Stimulated activated CD8-positive, alpha-beta memory T cell treated with anti-CD3 and anti-CD28 coated beads, Interleukin-4, amount 100 ng/mL, for 1 hour (primary cell): ENCODE measurements at places on chromosomes 16 and 17.

GRCh38 chr16:86063760-86064405 lies 164.9 kb downstream of the IRF8 start:
- no peak for DNase-seq

DNA sequence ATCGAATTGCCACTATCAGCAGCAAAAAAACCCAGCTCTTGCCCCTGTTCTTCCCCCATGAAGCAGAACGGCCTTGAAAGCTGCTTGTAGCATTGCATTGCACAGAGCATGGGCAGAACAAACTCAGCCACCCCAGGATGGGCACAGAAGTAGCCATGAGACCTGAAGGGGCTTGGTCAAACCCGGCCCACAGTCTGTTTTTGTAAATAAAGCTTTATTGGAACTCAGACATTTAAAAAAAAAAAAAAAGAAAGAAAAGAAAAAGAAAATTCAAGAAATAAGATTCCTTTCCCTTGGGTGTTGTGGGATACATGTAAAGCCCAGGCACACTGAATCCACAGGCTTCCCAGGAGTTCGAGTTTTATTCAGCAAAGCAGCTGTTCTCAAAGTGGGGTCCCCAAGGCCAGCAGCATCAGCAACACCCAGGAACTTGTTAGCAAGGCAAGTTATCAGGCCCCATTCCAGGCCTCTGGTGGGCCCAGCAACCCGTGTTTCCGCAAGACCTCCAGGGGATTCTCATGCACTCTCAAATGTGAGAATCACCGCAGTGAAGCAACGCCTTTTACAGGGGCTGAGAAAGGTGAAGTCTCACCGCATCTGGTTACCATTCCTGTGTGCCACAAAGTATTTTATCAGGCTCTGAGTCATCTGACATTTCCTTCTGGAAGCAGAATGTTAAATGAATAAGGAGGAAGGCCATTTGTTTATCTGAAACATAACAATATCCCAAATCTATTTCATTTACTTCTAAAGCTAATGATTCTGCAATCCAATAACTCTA lies 108.2 kb downstream of the SLC39A11 start:
- DNase-seq, result no peak

DNA sequence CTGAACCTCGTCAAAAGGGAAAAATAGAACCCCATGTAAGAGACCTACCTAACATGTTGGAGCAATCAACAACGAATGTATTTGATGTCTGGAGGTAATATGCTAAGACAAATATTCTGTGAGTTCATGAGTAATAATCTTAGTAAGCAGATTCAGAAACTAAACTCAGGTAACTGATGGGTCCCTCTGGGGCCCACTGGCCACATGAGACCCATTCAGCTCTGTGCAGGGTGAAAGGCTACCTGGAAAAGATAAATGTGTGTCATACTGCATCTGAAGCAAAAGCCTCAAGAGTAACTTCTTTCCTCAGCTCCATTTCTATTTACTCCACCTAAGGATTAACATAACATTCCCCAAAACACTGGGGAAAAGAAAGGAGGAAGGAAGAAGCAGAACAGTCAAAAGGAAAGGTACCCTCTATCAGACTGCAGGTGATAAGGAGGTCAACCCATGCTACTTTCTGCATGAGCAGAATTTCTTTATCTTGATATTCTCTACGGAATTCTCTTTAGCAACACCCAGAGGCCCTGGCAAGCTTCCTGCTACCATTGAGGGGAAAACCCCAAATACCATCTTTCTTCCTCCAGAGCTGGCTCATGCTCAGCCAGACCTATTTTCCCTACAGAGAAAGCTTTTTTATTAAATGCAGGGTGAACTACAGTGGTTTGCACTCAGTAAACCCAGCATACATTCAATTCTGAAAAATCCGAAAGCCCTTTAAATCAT lies 37.7 kb upstream of the ABCA6 start:
- no peak for DNase-seq

DNA sequence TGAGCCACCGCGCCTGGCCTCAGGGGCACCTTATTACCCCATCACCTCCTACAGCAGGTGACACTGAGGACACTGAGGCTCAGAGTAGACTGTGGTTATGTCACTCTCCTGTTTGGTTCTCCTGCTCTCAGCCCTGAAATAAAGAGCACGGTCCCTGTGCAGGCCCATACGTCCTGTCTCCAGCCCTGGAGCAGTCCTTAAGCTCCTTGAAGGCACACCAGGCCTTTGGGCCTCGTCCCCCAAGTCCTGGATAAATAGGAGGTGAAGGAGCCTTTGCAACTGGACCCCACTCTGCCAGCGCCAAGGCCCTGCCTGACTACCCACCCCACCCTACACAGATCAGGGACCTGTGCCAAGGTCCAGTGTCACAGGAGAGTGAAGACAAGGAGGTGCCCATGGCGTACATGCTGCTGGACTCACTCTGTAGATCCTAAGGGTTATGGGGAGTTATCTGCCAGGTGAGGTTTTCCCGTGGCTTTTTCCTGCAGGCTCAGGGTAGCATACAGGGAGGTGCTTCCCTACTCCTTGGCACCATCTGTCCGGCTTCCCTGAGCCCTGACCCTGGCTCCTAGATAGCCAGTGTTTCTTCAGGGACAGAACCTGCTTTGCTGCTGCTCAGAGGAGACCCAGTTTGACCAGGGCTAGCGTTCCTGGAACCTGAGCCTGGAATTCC lies 253.2 kb downstream of the SEC14L1 start:
- no peak for DNase-seq

- no peak for DNase-seq
Measured at GRCh38 chr16:87054154-87054553, 263.0 kb downstream of the C16orf95 start.

DNA sequence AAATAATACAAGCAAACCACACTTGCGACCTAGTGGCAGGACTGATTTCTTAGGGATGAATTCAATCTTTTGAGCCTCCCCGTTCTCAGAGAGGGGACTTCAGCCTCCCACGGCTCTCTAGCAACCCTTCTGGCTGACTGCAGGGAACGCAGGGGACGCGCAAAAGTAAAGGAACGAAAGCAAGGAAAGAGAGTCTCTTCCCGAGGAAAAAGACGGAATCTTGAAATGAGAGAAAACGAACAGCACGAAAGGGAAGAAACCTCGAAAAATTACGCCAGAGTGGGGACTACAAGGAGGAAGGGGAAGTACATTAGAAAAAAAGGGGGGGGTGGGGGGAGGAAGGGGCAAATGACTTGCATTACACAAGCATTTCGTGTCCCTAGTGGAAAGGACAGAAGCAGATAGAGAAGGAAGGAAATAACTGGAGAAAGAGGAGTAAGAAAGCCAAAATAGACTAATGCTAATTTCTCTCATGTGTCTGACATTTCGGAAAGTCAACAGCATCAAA lies 1.2 kb downstream of the GRB2 start:
- peak; percentile 25 for DNase-seq

DNA sequence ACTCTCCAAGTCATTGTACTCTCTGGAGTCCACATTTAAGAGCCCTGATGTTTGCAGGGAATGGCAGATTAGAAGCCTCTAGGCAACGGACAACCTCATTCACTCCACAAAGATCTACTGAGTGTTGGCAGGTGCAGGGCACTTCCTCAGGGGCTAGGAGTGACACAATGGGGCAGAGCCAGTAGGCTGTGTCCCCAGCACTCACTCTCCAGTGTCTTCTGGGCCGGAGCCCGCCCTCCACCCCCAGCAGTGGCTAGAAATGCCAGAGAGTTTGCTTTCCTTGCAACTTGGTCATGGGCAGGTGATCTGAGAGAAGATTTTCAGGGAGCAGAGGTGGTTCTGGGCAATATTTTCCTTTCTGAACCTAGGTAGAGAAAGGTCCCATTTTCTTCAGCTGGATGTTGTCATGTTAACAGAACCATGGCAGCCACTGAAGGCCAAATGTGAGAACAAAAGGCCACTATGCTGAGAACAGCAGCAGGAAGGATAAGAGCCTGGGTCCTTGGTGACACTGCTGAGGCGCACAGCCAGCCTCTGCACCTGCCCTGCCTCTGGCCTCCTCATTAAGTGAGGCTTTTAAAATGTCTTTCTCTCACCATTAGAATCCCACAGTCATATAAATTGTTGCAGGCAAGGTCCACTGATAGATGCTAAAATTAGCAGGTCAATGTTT lies 96.2 kb downstream of the USP31 start:
- DNase-seq, result no peak

GRCh38 chr17:50893183-50893993 lies 27.2 kb upstream of the TOB1 start:
- DNase-seq, result no peak

DNA sequence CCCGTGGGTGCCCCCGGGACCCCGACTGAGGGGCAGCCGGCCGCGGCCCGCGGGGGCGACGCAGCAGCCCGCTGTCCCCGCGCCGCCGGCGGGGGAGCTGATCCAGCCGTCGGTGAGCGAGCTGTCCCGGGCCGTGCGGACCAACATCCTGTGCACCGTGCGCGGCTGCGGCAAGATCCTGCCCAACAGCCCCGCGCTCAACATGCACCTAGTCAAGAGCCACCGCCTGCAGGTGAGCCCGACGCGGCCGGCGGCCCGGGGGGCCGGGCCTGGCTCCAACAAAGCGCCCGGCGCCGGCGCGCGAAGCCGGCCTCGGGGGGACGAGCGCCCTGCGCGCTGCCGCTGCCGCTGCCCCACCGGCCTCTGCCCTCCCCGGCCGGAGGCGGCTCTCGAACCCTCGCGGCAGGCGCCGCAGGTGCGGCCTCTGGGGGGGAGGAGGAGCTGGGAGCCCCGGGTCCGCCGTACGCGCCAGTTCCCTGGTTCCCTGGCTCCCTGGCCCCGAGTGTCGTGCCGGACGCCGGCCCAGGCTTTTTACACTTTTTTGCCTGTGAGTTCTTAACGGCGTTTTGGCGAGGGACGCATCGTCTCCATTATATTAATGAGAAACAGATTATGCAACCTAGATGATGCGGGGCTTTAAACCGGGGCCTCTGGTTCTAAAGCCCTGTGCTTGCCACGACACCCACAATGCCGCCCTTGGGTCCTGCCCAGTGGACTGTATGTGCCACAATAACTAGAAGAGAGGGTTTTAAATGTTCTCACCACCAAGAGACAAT lies 521 bp downstream of the ATMIN start:
- DNase-seq, result no peak
